ENCODE measurements at places on chromosomes 2 and 18.

GRCh38 chr2:217834057-217834620 is 168.7 kb downstream of the TNS1 start:
- DNase-seq = no peak

DNA sequence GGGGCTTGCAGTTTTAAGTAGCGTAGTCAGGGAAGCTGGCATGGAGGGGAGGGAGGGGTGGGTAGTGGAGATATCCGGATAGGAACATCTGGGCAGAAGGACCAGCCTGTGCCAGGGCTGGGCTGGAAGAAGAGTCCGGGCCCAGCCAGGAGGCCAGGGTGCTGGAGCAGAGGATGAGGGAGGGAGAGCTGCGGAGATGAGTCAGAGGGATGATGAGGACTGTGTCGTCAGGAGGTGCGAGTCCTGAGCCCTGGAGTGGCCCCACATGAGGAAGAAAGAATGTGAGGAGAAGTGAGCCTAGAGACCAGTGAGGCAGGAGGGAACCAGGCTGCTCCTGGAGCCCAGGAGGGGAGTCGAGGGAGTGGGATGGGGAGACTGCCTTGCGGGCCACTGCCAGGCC is 82.4 kb downstream of the CTIF start:
- DNase-seq = peak; percentile 42

- no peak for DNase-seq
Measured at GRCh38 chr2:137865954-137866540, 98.2 kb upstream of the HNMT start.

DNA sequence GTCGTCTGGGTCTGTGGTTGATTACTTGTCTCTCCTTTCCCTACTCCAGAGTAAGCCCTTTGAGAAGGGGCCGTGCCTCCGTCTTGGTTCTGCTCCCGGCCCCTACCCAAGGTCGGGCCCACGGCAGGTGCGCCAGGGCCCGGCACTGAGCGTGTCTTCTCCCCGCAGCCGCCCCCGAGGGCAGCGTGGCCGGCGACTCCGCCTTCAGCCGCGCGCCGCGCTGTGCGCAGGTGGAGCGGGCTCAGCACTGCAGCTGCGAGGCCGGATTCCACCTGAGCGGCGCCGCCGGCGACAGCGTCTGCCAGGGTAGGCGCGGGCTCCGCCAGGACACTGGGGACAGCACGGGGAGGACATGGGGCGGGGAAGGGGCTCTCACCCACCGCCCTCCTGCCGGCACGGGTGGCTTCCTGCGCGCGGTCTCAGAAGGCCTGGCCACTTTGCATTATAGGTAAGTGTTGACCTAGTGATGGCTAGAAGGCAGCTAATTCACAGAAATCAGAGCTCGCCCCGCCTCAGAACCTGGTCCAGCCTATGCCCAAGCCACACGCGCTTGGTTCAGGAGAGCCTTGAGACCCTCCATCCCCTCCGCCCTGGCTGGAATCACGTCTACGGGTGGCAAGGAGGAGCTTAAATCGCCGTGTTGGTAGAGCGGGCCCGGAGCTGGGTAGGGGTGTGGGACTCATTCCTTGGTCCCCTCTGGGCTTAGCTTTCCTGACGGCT is 43.5 kb downstream of the FBLN7 start:
- no peak for DNase-seq

DNA sequence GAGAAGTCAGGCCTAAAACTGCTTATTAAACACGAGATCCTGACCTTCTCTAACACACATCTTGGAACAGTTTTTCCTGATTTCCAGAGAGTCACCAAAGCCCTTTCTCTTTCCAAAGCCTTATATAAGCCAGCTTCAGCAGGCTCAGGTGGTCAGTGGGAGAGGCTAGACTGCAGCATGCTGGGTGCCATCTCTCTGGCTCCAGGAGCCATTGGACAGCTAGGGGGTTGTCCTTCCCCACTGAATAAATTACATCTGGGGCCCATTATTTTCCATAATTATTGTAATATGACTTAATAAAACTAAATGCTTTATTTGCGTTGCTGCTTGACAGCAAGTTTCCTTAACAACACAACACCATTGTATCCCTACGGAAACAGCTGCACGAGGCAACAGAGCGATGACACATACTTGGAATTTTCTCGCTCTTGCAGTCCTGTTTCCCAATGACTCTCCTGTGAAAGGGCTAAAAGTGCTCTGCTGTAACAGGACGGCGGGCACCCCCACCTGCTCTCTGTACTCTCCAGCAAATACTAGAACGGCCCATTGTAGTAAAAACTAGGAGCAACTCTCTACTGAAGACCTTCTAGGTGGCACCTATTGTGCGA is 160.6 kb downstream of the RNF144A start:
- DNase-seq = no peak

DNA sequence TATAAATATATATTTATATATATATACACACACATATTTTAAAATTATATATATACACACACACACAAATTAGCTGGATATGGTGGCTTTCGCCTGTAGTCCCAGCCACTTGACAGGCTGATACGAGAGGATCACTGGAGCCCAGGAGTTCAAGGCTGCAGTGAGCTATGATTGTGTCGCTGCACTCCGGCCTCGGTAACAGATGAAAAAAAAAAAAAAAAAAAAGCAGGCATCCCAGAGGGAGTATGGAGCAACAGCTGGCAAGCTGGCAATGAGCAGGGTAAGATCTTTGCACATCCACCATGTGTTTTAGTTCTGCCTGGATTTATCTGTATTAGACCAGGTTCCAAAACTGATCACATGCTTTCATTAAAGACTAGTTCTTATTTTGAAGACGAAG is 170.1 kb downstream of the MAP2 start:
- no peak for DNase-seq

GRCh38 chr2:201150454-201151020 is 32.4 kb upstream of the CASP10 start:
- DNase-seq = no peak

GRCh38 chr18:6682437-6683111 is 46.9 kb upstream of the ARHGAP28 start:
- no peak for DNase-seq

GRCh38 chr2:26558271-26559043 is 80.5 kb upstream of the OTOF start:
- no peak for DNase-seq

GRCh38 chr2:36352701-36353100 is 2.9 kb upstream of the CRIM1 start:
- DNase-seq = no peak

DNA sequence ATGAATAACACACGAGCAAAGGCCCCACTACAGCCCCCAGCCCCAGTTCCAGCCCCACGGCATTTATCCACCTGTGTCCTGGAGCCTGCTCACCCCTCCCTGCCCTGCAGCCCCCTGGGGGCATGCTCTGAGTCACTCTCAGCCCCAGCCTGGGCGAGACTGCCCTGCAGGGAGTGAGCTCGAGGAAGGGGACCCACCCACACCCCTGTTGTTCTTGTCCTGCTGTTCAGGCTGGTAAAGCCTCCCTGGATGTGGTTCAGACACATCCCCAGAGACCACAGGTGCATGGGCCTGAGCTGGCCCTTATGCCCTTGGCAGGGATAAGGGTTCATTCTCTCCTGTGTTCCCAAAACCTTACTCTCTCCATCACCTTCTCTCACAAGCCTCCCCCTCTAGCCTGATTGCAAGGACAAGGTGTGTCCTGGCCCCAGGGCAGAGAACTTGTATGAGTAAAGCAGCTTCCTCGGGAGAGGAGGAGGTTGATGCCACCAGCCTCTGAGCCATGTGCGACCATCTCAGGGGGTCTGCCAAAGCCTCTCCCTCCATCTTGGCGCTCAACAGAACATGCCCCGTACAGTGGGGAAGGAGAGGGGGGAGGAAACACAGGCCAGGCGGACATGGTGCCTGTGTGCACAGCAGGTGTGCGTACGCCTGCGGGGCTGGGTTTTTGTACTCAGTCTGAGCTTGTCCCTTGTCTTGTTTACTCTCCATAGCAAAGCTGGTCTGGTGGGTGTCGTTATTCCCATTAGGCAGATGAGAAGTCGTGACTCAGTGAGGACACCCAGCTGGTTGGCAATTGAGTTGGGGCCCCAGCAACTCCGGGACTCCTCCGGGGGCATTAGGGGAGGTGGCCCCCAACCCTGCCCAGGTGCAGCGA is 64.4 kb downstream of the CIB4 start:
- no peak for DNase-seq

DNA sequence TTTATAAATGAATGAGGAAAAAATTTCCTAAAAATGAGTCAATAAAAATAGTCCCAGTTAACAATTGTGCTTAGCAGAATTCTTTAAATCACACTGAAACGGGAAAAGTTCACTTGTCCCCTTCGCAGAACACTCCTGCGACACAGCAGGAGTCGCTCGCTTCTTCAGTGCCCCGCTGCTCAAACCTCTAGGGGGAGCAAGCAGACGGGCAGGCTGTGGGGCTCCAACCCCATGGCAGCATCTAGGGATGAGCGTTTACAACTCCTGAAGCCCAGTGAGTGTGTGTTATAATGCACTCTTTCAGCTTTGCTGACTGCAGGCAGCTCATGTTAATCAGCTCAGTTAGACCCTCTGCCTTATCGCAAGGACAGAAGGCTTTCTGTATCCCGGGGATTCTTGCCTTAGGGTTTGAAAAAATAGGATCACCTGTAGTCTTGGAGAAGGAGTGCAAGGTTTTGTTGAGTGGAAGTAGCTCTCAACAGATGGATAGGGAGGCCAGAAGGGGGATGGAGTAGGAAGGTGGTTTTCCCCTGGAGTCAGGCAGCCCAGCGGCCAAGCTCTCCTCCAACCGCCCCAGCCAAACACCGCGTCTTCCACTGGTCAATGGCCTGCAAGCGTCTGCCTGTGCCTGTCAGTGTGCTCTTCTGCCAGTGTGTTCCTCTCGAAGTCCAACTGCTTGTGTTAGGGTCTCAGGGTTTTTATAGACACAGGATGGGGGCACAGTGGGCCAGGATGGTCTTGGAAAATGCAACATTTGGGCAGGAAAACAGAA is 1977.7 kb upstream of the LRRTM1 start:
- DNase-seq = no peak

DNA sequence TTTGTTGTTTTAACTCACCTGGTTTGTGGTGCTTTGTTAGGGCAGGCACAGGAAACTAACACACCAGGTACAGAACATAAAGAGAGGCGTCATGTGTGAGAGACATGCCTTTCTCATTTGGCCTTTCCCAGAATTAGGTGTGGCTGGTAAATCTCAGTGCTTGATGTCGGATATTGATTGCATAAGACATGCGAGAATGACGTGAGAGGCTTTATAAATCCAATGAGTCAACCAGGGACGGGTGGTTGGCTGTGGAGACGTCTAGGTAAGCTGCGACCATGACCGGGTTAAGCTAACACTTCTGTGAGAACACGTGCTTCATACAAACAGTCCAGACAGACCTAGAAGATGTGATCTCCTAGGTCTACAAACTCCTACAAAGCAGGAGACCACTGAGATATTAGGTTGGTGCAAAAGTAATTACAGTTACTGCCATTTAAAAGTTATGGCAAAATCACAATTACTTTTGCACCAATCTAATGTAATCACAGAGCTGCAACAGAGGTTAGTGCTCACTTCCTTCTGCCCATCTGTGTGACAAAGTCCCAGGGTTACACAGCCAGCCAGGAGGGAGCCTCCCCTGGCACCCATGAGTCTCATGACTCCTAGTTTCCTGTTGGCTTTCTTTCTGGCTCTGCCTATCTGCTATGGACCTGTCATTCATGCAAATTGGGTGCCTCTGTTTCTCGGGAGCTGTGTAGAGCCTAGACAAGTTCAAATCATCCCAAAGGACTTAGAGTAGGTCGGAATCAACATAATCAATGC is 98.9 kb upstream of the ATP8B1 start:
- DNase-seq = no peak

DNA sequence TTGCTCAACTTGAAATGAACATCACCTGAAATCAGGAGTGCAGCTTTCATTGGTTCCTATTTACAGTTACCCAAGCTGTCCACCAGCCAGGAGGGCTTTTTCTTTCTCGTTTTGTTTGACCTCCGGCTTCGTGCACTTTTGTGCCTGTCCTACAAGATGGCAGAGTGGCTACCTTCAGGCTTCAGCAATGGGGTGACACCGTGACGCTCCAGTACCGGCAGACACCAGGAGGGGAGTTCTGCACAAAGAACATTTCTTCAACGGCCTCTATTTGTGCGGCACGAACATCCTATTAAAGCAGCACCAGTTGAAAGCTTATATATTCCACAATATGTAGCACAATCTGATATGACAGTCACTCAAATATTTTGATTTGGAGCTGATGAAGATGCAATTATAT is 18.3 kb downstream of the RNASEH1 start:
- DNase-seq = no peak

- no peak for DNase-seq
Measured at GRCh38 chr2:54936766-54937165, 113.5 kb downstream of the RTN4 start.

GRCh38 chr18:70494524-70494923 is 205.7 kb downstream of the SOCS6 start:
- no peak for DNase-seq

GRCh38 chr2:105578166-105578565 is 166.5 kb upstream of the NCK2 start:
- DNase-seq = no peak

DNA sequence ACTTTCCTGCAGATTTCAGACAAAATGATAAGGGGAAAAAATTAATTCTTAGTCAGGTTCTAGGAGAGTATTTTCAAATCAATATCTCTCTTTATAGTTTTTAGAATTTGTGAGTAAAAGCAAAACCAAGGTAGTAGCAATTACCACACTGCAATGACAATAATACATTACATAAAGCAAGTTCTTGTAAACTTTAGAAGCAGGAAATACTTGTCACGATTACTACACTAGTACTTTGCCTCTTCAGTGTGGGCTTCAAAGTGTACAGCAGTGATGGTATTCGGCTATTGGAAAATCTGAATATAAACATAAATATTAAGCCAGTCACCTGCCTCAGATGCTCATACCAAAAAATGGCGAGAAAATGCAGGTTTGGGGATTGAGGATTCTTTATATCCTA is 81.0 kb downstream of the ALPK2 start:
- no peak for DNase-seq

DNA sequence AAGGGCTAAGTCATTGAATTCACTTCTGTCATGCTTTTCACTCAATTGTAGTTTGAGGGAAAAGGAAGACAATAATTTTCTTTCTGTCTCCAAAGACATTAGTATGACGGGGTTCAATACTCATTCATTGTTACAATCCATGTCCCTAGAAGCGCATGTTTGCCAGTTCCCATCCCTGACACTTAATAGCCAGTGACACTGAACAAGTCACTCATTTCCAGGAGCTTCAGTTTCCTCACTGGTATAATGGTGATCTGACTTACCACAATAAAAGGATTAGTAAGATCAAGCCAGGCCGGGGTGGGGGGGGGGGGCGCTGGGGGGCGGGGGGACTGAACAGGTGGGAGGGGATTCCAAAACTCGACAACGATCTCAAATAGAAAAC is 144.8 kb upstream of the MAP3K20 start:
- DNase-seq = no peak

GRCh38 chr2:119408221-119408619 is 23.4 kb upstream of the TMEM37 start:
- DNase-seq = no peak

- DNase-seq = no peak
Measured at GRCh38 chr2:237000481-237000880, 85.2 kb upstream of the COPS8 start.
